Ovary (tissue), 10 donors: ENCODE measurements at places on chromosomes 5 and 9.

- no peak for DNase-seq
Observed at GRCh38 chr9:122090287-122090883, 2.7 kb downstream of the TTLL11 start.

- DNase-seq: no peak
Observed at GRCh38 chr5:135821061-135821801, 13.2 kb upstream of the SLC25A48 start.

DNA sequence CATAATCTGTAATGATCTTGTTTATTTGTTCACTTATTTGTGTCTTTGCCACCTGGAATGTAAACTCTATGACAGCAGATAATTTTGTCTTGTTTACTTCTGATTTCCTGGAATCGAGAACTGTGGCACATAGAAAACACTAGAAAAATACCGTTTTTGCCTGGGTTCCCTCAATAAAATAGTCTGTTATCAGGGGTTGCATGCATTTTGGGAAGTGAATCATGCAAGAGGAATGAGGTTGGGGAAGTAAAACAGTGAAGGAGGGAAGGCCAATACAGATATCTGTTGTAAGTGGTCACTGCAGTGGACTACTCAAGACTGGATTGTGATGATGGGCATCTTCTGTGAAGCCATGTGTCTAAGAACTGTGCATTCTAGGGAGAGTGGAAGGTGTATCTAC lies 45.2 kb upstream of the IL6ST start:
- DNase-seq: no peak

DNA sequence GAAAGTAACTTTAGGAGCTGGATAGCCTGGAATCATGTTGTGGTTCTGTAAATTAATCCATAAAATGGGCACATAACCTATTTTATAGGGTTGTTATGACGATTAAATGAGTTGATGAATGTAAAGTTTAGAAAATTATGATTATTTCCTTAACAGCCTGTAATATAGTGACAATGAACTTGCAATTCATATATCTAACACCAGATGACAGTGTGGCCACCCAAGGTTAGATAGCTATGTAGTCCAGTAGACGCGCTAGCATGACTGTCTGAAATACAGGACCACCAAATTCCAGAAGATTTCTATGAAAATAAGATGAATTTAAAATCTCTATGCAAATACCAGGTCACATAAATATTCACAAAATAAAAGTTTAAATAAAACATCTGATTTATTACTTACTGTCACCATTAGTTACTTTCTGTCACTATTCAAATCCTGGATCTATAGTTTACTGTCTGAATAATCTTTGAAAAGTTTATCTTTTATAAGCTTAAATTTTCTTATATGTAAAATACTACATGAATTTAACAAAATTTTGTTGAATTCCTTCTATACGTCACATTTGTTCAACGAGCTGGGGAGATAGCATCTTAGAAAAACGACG lies 26.1 kb upstream of the MACIR start:
- DNase-seq: no peak
